ENCODE measurements at places on chromosomes 12 and 14. TPM values are rescaled to one million over a fixed set of nuclear protein-coding genes. Genes with fewer than 3 reads are reported as not detected.

The LALBA gene
- total RNA-seq = not detected

The SLC10A1 gene
- not detected for total RNA-seq

The GPR84 gene
- total RNA-seq = 0.09 TPM

The AICDA gene
- total RNA-seq = 0.13 TPM

The LPAR5 gene
- 0.71 TPM for total RNA-seq

The EFS gene
- not detected for total RNA-seq

The MFAP5 gene
- total RNA-seq = 0.37 TPM

The AGAP2 gene
- 0.14 TPM for total RNA-seq

The RPL10L gene
- not detected for total RNA-seq

The MTA1 gene
- 38.8 TPM for total RNA-seq

The DBX2 gene
- not detected for total RNA-seq

The KRT81 gene
- total RNA-seq = 3,573 TPM

The LMO3 gene
- not detected for total RNA-seq

The HCAR2 gene
- total RNA-seq = 0.07 TPM

The C12orf50 gene
- total RNA-seq = not detected

The HOXC4 gene
- 2.4 TPM for total RNA-seq

The MYF6 gene
- total RNA-seq = not detected

The GYS2 gene
- 0.23 TPM for total RNA-seq

The PPFIA2 gene
- total RNA-seq = not detected

The STON2 gene
- total RNA-seq = 2.6 TPM

The GLI1 gene
- total RNA-seq = 4.5 TPM

The ANKRD33 gene
- total RNA-seq = not detected

The HELB gene
- total RNA-seq = 1.7 TPM

The SERPINA12 gene
- not detected for total RNA-seq

The PAN2 gene
- total RNA-seq = 14.2 TPM

The TMEM179 gene
- 0.24 TPM for total RNA-seq

The USP44 gene
- 0.09 TPM for total RNA-seq

The ARHGEF25 gene
- total RNA-seq = 5.0 TPM

The ST8SIA1 gene
- total RNA-seq = 0.09 TPM

The CFAP251 gene
- total RNA-seq = 1.3 TPM

The ZNF26 gene
- 6.3 TPM for total RNA-seq

The NXPH4 gene
- total RNA-seq = 6.8 TPM

The RALGAPA1 gene
- 7.2 TPM for total RNA-seq

Data from A549 treated with dexamethasone at 1 μM for 4 hours (cell line).